ENCODE measurements at places on chromosomes 7 and 10. TPM values are rescaled to one million over a fixed set of nuclear protein-coding genes. Genes with fewer than 3 reads are reported as not detected.

DNA sequence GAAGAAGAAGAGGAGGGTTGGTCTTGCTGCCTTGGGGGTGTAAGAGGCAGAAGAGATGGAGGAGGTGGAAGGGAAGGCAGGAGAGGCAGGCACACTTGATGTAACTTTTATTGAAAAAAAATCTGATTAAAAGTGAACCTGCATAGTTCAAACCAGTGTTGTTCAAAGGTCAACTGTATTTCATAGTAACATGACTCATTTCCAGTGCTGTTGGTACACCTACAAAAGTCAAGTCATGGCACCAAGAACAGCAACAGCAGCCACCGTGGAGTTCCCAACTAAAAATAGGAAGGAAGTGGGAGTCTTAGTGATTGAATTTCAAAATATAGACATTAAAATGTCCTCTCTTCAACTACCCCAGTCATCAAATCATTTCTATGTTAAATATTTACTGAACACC lies 88.5 kb downstream of the CTNNA3 start:
- peak; percentile 27 for DNase-seq
- H3K36me3 ChIP-seq = no peaks in the 10 kb centered on the region
- H3K4me1 ChIP-seq = peaks cover 35% of the 10 kb centered on the region
- H3K27me3 ChIP-seq = no peaks in the 10 kb centered on the region
- H3K27ac ChIP-seq = peak overlapping the region; percentile 71

DNA sequence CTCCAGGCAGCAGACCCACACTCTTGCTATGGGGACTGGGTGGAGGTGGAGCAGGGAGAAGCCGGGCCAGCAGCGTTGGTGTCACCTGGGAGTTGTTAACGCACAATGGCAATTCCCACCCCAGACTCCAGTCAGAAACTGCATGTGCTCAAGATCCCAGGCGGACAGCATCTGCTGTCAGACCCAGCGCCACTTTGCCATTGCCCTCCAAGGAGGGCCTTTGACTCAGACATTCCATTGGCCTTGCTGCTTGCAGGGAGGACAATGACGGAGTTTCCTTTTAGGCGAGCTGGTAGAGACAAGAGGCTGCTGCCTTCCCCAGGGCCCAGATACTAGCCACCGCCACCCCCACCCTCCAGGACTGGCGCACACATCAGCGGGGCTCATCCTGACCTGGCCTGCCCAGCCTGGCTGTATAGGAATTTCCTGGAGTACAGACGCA lies 34.5 kb downstream of the ZNF775 start:
- DNase-seq = peak; percentile 12
- no peaks in the 10 kb centered on the region for H3K4me1 ChIP-seq
- no peak overlapping the region for H3K27ac ChIP-seq
- no peaks in the 10 kb centered on the region for H3K36me3 ChIP-seq
- no peaks in the 10 kb centered on the region for H3K27me3 ChIP-seq

GRCh38 chr7:138898255-138898654 lies 82.9 kb downstream of the KIAA1549 start:
- DNase-seq = no peak
- H3K36me3 ChIP-seq = no peaks in the 10 kb centered on the region
- H3K4me3 ChIP-seq = no peak overlapping the region
- no peak overlapping the region for H3K27ac ChIP-seq

GRCh38 chr7:53794816-53795215 lies 747.4 kb upstream of the VSTM2A start:
- H3K27ac ChIP-seq = no peak overlapping the region
- no peak for DNase-seq
- no peaks in the 10 kb centered on the region for H3K4me1 ChIP-seq
- H3K4me3 ChIP-seq = no peak overlapping the region
- no peaks in the 10 kb centered on the region for H3K27me3 ChIP-seq

DNA sequence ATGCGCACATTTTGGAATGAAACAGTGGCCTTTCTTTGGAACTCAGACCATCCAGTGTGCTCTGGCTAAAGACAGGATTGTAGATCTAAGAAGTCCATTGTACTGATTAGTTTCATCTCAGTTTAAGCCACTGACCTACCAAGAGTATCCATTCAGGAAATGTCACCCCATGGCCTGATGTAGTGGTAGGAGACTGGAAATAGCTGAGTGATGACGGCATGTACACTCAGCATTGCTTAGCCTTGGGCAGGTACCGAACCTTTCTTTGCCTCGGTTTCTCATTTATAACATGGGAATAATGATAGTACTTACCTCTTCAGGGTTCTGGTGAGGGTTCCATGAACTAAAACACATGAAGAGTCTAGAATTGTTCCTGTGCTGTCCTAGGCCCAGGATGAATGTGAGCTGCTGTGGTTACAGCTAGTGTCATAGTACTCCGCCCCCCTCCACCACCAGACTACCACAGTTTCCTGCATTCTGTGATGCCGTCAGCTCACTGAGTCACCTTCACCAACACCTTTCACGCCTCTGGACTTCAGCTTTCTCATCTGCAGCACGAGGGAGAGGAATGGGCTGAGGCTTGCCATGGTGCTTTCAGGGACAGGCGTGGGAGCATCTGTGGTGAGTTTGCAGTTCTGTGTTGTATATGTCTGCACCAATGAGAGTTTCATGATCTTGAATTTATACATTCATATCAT lies 484.0 kb upstream of the GALNT17 start:
- H3K4me3 ChIP-seq = no peak overlapping the region
- peak overlapping the region; percentile 60 for H3K27ac ChIP-seq
- H3K27me3 ChIP-seq = no peaks in the 10 kb centered on the region
- H3K36me3 ChIP-seq = no peaks in the 10 kb centered on the region

DNA sequence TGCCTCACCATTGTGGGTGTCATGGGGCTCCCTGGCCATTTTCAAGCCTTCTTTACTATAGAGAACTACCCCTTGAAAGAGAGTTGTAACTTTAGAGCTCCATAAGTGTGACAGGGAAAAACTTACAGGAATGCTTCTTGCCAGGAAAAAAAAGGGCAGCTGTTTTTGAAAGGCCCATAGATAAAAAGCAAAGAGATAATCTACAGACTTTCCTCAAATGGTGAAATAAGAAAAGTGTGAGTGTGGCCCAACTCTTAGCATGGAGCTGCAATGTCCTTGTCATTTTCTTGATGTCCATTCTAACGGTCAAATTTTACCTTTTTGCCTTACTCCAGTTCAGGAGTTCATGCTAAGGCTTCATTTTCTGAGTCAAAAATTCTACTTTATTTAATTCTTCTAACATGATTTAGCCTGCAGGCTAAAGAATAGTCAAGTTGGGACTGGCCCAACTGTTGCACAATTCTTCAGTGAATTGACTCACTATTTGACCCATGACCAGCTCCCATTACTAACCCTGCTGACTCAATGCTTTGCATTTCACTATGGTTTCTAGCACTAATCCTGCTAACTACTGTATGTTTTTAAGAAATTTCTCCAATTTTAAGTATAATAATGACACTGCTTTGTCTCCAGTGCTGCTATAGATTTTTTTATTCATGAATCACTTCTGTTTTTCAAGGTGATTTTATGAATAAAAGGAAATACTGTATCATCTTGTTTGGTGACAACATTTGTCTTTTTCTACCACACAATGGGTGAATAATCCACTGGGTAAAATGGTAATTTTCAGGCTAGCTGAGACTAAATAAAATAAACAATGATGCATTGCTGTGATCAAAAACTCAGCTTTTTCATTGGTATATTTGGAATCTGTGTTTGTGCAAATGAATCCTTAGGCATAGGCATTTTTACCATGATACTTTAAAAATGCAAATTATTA lies 41.4 kb upstream of the SGCE start:
- peaks cover 31% of the 10 kb centered on the region for H3K4me1 ChIP-seq
- peak overlapping the region; percentile 92 for H3K27ac ChIP-seq
- no peaks in the 10 kb centered on the region for H3K36me3 ChIP-seq
- DNase-seq = peak; percentile 92
- H3K27me3 ChIP-seq = no peaks in the 10 kb centered on the region

DNA sequence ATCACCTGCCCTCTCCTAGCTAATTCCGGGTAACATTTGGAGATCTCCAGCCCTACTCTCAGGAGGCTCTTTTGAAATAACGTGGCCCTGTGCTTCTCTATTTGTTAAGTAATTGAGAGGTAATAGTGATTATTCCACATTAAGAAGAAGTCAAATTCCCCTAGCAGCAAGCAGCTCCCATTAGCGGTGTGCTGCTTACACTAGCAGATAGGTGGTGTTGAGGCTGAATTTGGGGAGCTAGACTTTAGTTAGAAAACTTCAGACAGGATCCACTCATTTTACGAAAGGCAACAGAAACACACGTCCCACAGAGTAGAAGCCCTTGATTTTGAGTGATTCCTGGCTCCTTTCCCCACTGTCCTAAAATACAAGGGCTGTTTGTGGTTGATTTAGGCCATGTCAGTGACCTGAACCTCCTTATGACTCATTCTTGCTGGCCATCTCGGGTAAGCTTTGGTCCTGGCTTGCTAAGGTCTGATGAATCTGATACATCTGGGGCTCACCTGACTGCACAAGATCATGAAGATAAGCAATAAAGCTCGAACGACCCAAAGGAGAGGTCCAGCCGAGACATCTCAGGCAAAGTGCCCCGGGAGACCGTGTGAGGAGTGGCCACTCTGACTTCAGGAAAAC lies 77.2 kb downstream of the FAM204A start:
- no peak overlapping the region for H3K27ac ChIP-seq
- DNase-seq = no peak
- H3K27me3 ChIP-seq = peaks cover 2% of the 10 kb centered on the region

- H3K4me3 ChIP-seq = no peak overlapping the region
- H3K27ac ChIP-seq = no peak overlapping the region
- DNase-seq = no peak
- H3K4me1 ChIP-seq = no peaks in the 10 kb centered on the region
Measured at GRCh38 chr7:12004581-12004980, 172.6 kb upstream of the THSD7A start.

The ZSCAN21 gene
- 11.1 TPM for total RNA-seq

The MOGAT3 gene
- not detected for total RNA-seq

- H3K27me3 ChIP-seq = peaks cover 6% of the 10 kb centered on the region
- peaks cover 4% of the 10 kb centered on the region for H3K4me1 ChIP-seq
- H3K36me3 ChIP-seq = no peaks in the 10 kb centered on the region
Measured at GRCh38 chr10:14185316-14186045, 145.2 kb downstream of the FRMD4A start.

The POM121 gene
- 49.1 TPM for total RNA-seq

DNA sequence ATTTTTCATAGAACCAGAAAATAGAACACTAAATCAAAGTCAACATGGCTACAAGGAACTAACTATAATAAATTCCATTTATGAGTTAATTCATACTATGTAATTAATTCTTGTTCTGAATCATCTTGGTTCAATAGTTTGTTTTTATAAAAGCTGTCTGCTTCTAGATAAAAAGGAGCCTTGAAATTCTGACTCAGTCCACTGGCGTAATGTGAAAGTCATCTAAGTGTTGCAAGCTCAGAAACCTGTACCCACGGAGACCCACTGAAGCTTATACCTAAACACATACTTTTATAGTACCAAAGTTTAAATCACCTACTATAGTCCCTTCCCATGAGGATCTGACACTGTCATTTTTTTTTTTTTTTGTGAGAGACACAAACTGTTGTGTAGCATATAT lies 489.4 kb downstream of the SEMA3D start:
- DNase-seq = peak; percentile 97
- peaks cover 26% of the 10 kb centered on the region for H3K4me1 ChIP-seq
- no peak overlapping the region for H3K4me3 ChIP-seq
- no peaks in the 10 kb centered on the region for H3K36me3 ChIP-seq

- H3K4me1 ChIP-seq = peaks cover 4% of the 10 kb centered on the region
- no peaks in the 10 kb centered on the region for H3K36me3 ChIP-seq
- no peak for DNase-seq
Measured at GRCh38 chr7:21548491-21548890, 5.7 kb downstream of the DNAH11 start.

DNA sequence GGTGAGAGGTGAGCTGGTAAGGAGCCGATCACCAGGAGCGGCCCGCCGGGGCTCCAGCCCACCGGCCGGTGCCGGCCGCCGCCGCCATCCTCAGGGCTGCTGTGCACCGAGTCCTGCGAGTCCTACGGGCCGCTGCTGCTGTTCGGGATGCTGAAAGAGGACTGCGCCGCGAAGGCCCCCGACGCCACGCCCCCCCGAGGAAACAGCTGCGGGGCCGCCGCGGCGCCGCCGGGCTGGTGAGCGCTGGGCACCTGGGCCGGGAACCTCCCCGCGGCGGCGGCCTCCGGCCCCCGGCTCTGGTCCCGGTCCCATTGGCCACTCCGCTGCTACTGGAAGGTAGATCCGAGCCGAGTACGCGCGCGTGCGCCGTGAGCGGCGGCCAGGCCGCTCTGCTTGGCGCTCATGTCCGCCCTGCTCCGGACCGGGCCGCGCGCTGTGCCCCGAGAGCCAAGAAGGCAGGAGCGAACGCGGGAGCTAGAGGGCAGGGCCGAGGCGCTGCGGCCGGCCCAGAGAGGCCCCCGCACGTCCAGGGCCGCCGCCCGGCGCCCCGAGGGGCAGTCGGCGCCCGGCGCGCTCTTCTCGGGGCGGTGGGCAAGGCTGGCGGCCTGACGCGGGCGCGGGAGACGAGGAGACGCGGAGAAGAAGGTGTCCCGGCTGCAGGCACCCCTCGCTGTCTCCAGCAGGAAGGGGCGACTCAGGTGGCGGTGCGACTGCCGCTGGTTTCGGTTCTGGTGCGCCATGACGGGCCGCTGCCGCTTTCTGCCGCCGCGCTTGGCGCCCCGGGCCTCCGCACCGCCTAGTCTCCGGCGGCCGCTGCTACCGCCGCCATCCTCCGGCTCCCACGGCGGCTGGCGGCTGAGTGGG lies 121.3 kb upstream of the WIPF3 start:
- H3K27me3 ChIP-seq = no peaks in the 10 kb centered on the region
- no peaks in the 10 kb centered on the region for H3K36me3 ChIP-seq
- H3K4me1 ChIP-seq = no peaks in the 10 kb centered on the region
- H3K27ac ChIP-seq = peak overlapping the region; percentile 38

The HOGA1 gene
- 0.31 TPM for total RNA-seq

DNA sequence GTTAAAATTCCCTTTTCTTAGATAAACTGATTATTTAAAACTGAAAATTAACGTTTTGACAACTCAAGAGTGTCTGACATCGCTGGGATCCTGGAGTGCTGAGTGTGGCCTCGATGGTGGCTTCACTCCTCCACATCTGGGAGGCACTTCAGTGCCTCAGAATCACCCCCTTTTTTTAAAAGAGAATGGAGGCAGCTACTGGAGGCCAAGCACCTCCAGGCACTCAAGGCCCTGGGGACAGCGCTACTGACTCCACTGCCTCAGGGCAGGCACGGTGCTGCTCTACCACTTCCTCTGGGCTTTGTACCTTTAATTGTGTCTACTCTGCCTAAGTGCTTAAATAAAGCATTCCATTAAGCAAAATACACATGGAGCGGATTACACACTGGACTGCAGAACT lies 27.2 kb upstream of the NCAPG2 start:
- H3K27ac ChIP-seq = no peak overlapping the region
- H3K27me3 ChIP-seq = no peaks in the 10 kb centered on the region
- no peak for DNase-seq
- H3K36me3 ChIP-seq = peaks cover 30% of the 10 kb centered on the region
- H3K4me1 ChIP-seq = no peaks in the 10 kb centered on the region

- DNase-seq = no peak
- H3K27me3 ChIP-seq = peaks cover 59% of the 10 kb centered on the region
- H3K4me1 ChIP-seq = no peaks in the 10 kb centered on the region
- no peaks in the 10 kb centered on the region for H3K36me3 ChIP-seq
- H3K4me3 ChIP-seq = no peak overlapping the region
Measured at GRCh38 chr10:100814751-100815474, 69.5 kb downstream of the PAX2 start.

- H3K4me1 ChIP-seq = no peaks in the 10 kb centered on the region
- no peak overlapping the region for H3K4me3 ChIP-seq
- DNase-seq = no peak
- no peak overlapping the region for H3K27ac ChIP-seq
- no peaks in the 10 kb centered on the region for H3K36me3 ChIP-seq
Measured at GRCh38 chr7:85165263-85165662, 21.6 kb downstream of the SEMA3D start.

The CTAGE4 gene
- total RNA-seq = 1.4 TPM
